ENCODE measurements at places on chromosomes 5 and 9. TPM values are rescaled to one million over a fixed set of nuclear protein-coding genes. Genes with fewer than 3 reads are reported as not detected.

PCDHGA7 gene
- total RNA-seq: 0.22 TPM

DNA sequence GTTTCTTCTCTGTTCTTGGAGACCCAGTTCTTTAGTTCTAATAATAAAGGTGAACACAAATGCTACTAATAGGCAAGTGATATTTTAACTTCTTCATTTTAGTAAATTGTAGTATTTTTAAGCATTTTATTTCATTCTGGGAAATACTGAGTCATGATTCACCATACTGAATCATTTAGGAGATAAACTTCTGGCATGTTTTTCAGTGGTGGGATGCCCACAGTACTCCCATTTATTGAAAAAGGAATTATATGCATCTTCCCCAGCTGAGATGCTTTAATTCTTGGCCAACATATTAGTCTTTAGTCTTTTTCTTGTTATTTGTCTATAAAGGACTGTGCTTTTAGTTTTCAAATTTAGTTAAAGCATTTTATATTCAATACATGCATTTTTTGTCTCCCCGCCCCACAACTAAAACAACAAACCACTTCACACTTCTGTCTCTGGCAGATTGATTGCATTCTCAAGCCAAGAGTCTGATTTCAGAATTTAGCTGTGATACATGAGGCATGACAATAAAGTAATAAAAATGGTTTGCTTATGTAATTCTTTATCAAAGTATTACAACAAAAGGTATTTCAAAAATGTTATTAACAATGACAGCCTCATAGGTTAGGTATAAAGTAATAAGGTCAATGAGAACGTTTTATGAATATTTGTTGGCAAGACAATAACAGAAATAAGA, 125.2 kb upstream of the CDH18 start:
- H3K27me3 ChIP-seq: no peaks in the 10 kb centered on the region
- no peaks in the 10 kb centered on the region for H3K36me3 ChIP-seq
- no peaks in the 10 kb centered on the region for H3K4me1 ChIP-seq
- DNase-seq: no peak
- no peak overlapping the region for H3K4me3 ChIP-seq

DNA sequence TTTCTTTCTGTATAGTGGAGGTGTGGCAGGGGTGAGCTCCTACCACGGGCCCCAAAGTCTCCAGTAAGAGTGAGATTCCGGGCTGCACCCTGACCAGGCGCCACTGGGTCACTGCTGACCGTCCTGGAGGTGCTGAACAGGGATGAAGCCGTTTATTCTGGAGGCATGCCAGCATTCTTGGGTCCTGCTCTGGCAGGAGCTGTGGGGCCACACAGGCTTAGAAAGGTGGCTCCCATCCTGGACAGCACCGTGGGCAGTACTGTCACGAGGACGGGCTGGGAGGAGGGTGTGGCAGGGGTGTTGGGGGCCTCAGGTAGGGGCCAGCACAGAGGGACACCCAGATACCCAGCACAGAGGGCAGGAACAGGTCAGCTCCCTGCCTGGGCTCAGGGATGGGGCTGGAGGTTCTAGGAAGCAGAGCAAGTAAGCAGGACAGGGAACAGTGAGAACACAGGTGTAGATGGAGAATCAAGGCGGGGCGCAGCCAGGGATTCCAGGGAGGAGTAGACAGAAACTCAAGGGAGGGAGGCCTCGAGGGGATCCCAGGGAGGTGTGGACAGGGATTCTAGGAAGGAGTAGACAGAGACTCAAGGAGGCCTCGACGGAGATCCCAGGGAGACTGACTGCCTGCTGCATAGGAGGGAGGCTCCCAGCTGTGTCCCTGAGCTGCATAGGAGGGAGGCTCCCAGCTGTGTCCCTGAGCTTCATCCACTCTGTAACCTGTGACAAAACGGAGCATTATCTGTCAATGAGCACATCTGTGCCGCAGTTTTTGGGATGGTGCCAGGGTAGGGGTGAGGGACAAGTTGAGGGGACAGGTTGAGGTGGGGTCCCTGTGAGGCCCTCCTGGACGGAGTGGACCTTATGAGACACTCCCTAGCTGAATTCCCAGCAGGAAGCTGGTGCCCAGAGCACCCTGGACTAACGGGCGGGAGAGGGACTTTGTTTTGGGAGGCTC, 1.1 kb upstream of the PLEKHG4B start:
- no peak overlapping the region for H3K4me3 ChIP-seq
- H3K27me3 ChIP-seq: peaks cover 45% of the 10 kb centered on the region
- H3K36me3 ChIP-seq: no peaks in the 10 kb centered on the region
- DNase-seq: no peak
- H3K4me1 ChIP-seq: no peaks in the 10 kb centered on the region

- no peaks in the 10 kb centered on the region for H3K27me3 ChIP-seq
- no peaks in the 10 kb centered on the region for H3K36me3 ChIP-seq
- H3K4me3 ChIP-seq: no peak overlapping the region
- H3K27ac ChIP-seq: no peak overlapping the region
- no peaks in the 10 kb centered on the region for H3K4me1 ChIP-seq
Observed at GRCh38 chr5:40958811-40959210, 49.5 kb downstream of the C7 start.

- no peaks in the 10 kb centered on the region for H3K4me1 ChIP-seq
- no peak overlapping the region for H3K4me3 ChIP-seq
- H3K27ac ChIP-seq: no peak overlapping the region
- no peaks in the 10 kb centered on the region for H3K36me3 ChIP-seq
Observed at GRCh38 chr5:106267256-106267655, 1403.5 kb downstream of the EFNA5 start.

- H3K4me1 ChIP-seq: no peaks in the 10 kb centered on the region
- H3K36me3 ChIP-seq: no peaks in the 10 kb centered on the region
- no peak overlapping the region for H3K27ac ChIP-seq
Observed at GRCh38 chr5:179348843-179349242, 3.6 kb upstream of the ADAMTS2 start.

DNA sequence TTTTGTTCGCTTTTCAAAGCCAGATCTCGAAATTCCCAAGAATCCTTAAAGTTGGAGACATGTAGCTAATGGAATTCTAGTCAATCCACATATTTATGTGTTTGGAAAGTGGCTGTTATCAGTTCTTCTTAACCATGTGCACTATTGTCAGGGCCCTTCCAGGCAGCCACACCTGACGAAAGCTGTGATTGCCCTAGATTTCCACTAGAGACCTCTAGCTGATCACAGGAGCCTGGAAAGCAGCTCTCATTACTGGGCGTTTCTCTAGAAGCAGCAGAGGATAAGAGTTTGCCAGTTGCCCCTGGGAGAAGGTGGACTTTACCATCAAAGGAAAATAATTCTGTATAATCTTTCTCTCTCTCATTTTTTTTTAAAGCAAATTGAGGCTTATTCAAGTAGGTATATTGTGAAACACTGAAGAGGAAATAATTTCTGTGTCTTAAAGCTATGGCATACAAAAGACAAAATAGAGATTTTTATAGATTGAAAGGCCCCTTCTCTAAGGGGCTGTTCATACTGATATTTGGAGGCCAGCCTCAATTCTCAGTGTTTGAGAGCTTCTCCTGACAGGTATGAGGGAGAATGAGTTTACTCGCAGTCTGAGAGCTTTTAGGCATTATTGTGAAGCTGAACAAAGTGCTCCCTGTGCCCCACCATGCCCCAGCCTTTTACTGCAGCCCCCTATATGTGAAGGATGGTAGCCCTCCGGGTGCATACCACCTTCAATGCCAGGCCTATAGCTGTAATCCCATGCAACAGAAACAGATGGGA, 405.4 kb upstream of the ACTBL2 start:
- H3K27ac ChIP-seq: no peak overlapping the region
- H3K27me3 ChIP-seq: peaks cover 4% of the 10 kb centered on the region
- no peaks in the 10 kb centered on the region for H3K4me1 ChIP-seq
- H3K4me3 ChIP-seq: no peak overlapping the region
- DNase-seq: no peak

- peaks cover 3% of the 10 kb centered on the region for H3K27me3 ChIP-seq
- H3K27ac ChIP-seq: no peak overlapping the region
- H3K36me3 ChIP-seq: no peaks in the 10 kb centered on the region
- no peaks in the 10 kb centered on the region for H3K4me1 ChIP-seq
Observed at GRCh38 chr9:73204936-73205335, 53.3 kb downstream of the ANXA1 start.

PSAT1 gene
- total RNA-seq: 91.8 TPM

CCDC127 gene
- 9.5 TPM for total RNA-seq

GRCh38 chr5:111556501-111556900, 44.2 kb upstream of the STARD4 start:
- H3K27me3 ChIP-seq: peaks cover 12% of the 10 kb centered on the region
- no peak for DNase-seq
- H3K36me3 ChIP-seq: peaks cover 4% of the 10 kb centered on the region

- DNase-seq: no peak
- peaks cover 27% of the 10 kb centered on the region for H3K27me3 ChIP-seq
- no peak overlapping the region for H3K27ac ChIP-seq
- no peaks in the 10 kb centered on the region for H3K36me3 ChIP-seq
- H3K4me3 ChIP-seq: no peak overlapping the region
Observed at GRCh38 chr9:98974106-98974505, 30.4 kb downstream of the COL15A1 start.

Measured in activated T-helper 1 cell treated with anti-CD3 and anti-CD28 coated beads, Interleukin-12 subunit alpha, Interleukin-12 subunit beta, Interleukin-2, Interleukin-4 antibody, amounts not matched to agents 30 ng/mL and 10 ng/mL and 1 ng/mL, durations not matched to agents 14 hours and 24 hours and 36 hours (primary cell).